ENCODE measurements at places on chromosomes 6 and 20.

- DNase-seq, result no peak
These were observed 364.5 kb upstream of the JARID2 start for GRCh38 chr6:14881398-14881797.

DNA sequence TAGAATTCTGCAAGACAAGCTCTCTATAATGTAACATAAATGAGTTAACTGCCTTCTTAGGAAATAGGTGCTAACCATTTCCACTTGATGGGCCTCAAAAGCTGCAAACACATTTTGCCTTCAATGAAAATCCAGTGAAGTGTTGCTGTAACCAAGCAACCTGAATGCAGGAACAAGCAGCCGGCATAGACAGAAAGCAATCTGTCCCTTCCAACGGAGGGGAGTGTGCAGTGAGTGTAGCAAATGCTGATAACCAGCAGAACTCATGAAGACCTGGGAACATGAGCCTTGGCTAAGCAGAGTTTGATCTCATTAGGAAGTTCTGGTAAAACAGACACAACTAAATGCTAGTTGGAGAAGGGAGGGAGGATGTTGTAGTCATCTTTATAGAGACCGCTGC lies 697.8 kb downstream of the KIF16B start:
- DNase-seq, result no peak

DNA sequence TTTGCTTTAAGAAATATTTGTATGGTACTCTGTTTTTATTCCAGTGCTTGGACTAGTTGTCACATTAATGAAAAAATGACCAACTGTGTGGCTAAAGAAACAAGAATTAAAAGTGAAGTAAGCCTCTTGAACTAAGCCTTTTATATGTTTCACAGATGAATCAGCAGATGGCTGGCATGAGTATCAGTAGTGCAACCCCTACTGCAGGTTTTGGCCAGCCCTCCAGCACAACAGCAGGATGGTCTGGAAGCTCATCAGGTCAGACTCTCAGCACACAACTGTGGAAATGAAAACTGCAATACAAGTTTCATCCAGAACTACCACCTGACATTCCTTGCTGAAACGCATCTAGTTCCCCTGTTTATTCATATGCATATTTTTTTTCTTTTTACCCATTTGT lies 96.8 kb downstream of the B3GAT2 start:
- no peak for DNase-seq

- peak; percentile 57 for DNase-seq
These were observed at the start of gene PRSS35 for GRCh38 chr6:83511901-83512681. Gene PRSS35, plus strand, starts transcription at chr6:83512534. Its CDS starts 10,908 bp downstream, at chr6:83523442.

DNA sequence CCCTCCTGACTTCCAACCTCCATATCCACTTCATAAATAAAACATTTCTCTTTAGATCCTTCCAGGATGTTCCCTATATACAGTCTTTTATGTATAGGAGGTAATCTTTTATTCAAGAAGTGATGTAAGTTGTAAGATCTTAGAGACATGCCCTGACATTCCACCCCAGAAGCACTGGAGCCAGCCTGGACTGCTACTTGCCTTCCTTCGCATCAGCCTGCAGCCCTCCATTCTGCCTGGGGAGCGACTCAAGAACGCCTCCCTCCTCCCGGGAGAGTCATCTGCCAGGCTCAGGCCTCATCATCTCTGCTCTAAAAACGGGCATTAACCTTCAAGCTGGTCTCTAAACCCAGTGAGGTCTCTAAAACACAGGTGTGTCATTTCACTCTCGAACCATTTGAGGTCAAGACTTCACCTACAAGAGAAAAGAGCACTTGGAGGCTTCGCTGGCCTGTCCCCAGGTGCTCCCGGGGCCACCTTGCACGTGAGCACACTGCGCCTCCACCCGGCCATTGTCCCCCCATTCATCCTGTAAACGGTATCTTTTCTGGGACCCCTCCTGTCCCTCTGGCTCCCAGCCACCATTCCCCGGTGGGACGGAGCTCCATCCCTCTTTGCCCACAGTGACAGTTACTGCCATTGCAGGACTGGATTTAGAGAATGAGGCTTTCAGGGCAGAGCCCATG lies 107.5 kb upstream of the PDE10A start:
- no peak for DNase-seq

DNA sequence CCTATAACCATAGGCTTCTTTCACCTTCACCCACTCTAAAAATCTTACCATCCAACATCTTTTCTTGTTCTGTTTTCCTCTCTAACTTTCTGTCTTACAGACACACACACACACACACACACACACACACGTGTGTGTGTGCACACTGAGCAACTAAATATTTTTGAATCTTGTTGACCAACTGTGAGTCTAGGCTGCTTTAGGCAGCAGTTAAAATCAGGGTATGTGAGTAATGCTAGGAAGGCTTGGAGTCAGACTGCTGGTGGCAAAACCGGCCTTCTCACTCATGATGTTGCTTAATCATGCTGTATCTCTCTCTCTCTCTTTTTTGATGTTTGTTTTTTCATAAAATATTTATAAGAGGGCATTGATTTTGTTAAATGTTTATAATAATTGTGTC lies 103.1 kb upstream of the TBX18 start:
- no peak for DNase-seq

DNA sequence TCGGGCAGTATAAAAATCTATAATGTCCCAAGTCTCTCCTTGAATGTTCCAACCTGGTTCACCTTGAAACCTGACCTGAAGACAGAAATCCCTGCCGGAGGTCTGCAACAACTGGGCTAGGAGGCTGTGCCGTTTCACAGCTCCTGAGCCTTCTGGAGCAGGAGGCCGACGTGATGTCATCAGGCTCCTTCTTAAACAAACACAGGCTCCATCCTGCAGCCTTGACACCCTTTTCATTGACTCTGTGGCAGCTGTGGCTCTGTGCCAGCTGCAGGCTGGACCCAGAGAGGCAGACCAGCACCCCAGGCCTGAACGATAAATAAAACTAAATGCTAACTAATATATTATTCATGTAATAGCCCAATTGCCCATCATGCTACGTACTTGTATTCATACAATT lies 483.9 kb downstream of the CD83 start:
- DNase-seq, result no peak

GRCh38 chr6:150751296-150751695 lies 114.2 kb upstream of the MTHFD1L start:
- DNase-seq, result no peak

DNA sequence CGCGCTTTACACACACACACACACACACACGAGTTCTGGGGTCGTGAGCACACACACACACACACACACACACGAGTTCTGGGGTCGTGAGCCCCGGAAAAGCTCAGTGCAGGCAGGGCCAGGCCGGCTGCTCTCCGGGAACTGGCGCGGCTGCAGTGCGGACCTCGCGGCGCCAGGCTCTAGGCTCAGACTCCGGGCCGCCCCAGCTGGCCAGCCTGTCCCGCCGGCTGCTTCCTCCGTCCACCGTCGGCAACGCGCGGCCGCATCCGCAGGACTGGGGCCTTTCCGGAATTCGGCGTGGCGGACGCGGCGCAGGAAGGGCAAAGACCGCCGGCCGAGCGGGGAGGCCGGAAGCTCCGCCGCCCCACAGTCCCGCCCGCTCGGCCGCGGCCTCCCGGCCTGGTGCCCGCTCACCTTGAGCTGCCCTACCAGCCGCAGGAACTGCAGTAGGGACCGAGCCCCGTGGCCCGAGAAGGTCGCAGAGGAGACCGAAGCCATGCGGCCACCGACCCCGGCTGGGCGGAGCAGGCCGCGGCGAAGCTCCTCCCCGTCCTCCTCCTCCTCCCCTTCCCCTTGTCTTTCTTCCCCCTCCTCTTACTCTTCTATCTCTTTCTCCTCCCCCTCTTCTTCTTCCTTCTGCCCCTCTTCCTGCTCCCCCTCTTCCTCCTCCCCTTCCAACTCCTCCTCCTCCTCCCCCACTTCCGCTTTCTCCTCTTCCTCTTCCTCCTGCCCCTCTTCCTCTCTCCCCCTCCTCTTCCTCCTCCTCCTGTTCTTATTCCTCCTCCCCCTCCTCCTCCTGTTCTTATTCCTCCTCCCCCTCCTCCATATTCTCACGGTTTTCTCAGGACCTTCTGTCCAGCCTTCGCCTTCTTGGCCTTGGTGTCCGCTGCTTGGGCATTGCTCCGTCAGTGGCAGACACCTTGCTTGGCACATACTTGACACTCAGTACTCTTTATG lies at the start of gene HDDC2:
HDDC2 (minus strand) TSS at position 533 of the 957 bp plus-strand sequence; CDS start at position 498, 35 bp downstream.
- peak; percentile 70 for DNase-seq

GRCh38 chr6:122995921-122996793 lies at the start of gene CLVS2:
Gene CLVS2, plus strand, starts transcription at chr6:122996235. Its CDS starts 1,543 bp downstream, at chr6:122997778.
- DNase-seq, result no peak

- no peak for DNase-seq
These were observed 572.9 kb upstream of the NOX3 start for GRCh38 chr6:156028335-156029131.

- no peak for DNase-seq
These were observed 220.8 kb downstream of the OGFRL1 start for GRCh38 chr6:71509191-71510005.

- no peak for DNase-seq
These were observed 241 bp upstream of the CFAP206 start for GRCh38 chr6:87407561-87407900.

DNA sequence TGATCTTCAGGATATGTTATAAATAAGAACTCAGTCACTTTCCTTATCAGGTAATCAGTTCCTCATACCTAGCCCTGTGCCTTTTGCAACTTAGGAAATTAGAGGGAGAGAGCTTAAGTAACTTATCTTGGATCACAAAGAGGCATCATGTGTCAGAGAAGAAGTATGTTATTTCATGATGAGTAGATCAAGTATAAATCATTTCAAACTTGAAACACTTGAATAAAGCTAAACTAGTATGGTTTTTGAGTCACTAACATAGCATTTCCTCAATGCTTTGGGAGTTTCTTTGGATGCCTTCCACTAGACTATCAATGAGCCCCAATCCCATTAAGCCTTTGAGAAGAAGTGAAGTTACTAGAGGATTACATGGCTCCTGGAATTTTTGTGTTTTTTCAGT lies 102.6 kb upstream of the TNFAIP3 start:
- DNase-seq, result no peak

- DNase-seq, result no peak
These were observed 13.6 kb downstream of the LRRC73 start for GRCh38 chr6:43496370-43497128.

- DNase-seq, result no peak
These were observed 4.9 kb downstream of the GTPBP2 start for GRCh38 chr6:43623880-43624785.

DNA sequence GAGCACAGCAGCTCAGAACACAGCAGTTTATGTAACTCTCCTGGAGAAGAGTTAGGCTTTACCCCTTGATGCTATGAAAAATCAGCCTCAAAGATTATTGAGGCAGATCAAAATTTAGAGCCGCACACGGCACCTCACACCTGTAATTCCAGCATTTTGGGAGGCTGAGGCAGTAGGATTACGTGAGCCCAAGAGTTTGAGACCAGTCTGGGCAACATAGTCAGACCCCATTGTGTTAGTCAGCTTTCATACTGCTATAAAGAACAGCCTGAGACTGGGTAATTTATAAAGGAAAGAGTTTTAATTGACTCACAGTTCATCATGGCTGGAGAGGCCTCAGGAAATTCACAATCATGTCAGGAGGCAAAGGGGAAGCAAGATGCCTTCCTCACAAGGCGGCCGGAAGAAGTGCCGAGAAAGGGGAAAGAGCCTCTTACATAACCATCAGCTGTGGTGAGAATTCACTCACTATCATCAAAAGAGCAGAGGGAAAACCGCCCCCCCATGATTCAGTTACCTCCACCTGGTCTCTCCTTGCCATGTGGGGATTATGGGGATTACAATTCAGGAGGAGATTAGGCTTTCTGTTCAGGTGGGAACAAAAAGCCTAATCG lies 87.7 kb downstream of the SGK1 start:
- peak; percentile 20 for DNase-seq

DNA sequence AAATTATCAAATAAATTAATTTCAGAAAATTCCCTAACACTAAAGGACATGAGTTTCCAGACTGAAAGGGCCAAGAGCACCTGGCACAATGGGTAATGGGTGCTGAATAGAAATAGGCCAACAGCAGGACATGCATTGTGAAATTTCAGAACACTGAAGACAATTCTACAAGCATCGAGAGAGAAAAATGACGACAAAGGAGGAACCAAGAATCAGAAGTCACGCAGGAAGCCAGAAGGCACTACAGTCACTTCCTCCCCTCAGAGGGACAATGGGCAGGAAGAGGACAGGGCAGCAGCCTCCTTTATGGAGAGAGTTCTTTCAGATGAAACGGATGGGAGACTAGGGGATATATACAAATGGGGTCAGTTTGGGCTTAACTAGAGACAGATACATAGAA lies 29.6 kb downstream of the PCNA start:
- DNase-seq, result no peak

DNA sequence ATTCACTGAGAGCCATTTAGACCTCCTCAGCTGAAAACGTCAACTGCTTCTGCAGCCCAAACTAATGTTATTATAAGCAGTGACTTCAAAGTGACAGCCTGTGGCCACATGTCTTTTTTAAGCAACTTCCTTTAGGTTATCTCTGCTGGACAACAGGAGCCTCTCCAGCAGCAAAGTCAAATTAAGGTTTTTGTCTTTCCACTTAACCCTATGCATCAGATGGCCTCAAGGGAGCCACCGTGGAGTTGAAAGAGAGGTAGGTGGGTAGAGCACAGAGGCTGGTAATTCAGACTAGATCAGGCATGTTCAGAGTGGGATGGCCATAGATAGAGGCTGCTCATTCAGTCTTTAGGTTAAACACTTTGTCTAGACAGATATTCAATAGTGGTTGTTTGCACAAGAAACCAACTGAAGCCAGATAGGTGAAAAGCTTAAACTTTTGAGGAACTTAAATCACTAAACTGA lies 300.6 kb upstream of the ECI2 start:
- DNase-seq, result no peak

- no peak for DNase-seq
These were observed 224.0 kb downstream of the SOD2 start for GRCh38 chr6:159468994-159469393.

- DNase-seq, result no peak
These were observed 4.3 kb downstream of the CALHM4 start for GRCh38 chr6:116557893-116558292.

- DNase-seq, result no peak
These were observed 11.7 kb upstream of the IGF2R start for GRCh38 chr6:159957071-159957673.

- DNase-seq, result no peak
These were observed 24.1 kb upstream of the MAP3K7 start for GRCh38 chr6:90610751-90611542.

DNA sequence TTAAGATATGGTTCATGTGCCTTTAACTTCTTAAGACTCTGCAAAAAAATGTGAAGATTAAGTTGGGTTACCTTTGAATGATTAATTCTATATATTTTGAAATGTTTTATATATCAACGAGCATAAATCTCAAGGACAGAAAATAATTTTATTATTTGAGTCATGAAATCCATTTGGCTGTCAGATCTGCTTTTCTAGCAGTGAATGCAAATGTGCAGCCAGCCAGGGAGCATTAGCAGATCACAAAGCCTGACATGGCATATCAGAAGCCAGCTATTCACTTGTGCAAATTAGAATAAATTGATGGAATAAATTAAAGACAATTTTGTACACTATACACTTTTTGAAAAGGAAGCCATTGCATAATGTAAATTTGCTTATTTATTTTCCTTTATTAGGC lies 424.3 kb downstream of the ADGRB3 start:
- DNase-seq, result no peak

GRCh38 chr6:149266659-149267058 lies 50.9 kb upstream of the TAB2 start:
- no peak for DNase-seq

GRCh38 chr6:132666118-132666517 lies 7.1 kb upstream of the TAAR1 start:
- no peak for DNase-seq
